ENCODE measurements at places on chromosomes 4 and X.

- no peak for DNase-seq
Observed at GRCh38 chrX:66053414-66053813, 13.5 kb upstream of the VSIG4 start.

GRCh38 chr4:85402371-85402770, 72.6 kb upstream of the ARHGAP24 start:
- DNase-seq, result no peak

- DNase-seq, result no peak
Observed at GRCh38 chrX:20354505-20354904, 87.8 kb upstream of the RPS6KA3 start.

DNA sequence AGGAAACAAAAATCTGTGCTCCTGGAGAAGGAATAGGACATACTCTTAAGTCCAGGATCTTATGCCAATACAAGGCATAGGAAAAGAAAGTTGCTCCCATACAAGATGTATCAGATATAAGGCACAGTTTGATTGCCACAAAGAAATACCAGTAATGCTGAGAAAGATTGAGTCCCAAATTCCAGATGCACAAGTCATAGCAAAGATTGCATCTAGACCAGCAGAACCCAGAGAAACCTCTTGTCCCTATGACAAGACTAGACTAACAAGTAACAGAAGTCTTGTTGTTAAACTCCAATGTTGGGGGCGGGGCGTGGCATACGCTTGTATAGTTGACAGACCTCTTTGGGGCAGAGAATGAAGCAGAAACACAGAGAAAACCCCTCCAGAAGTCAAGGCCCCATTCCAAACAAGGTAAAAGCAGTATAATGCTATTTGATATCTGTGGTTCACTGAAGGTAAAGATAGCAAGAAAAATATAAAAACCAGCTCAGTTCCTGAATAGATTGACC, 671.5 kb upstream of the GRIA3 start:
- DNase-seq, result no peak

DNA sequence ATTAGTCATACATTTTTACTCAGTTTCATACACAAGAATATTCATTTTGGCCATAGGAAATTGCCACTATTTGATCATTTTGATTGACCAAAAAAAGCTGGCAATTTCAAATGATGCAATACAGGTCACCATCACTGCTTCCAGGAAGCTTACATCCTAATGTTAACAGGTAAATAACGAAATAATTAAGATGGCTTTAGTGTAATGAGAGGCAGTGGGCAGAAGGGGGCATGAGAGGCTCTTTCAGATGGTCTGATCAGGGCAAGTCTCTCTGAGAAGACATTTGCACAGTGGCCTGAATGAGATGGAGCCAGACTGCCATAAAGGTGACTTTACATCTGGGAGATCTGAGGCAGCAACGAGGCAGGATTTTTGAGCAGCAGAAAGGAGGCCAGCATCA, 170.7 kb downstream of the SLIT2 start:
- DNase-seq, result no peak

DNA sequence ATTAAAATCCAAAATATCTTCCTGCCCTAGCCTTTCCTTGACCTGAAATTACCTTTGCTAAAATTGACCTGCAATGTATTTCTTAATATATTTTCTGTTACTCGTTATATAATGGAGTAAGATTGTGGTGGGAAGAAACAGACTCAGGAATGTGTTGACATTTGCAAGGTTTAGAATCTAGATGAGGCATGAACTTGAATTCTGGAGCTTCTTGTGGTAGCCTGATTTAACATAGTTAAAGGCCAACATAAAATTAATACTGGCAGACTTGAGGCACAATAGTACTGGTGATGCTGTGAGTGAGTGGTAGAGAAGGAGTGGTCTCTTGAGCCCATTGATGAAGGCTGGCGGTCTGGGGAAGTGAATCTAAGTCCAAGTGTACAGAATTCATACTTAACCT, 197.9 kb upstream of the SPRY1 start:
- no peak for DNase-seq

DNA sequence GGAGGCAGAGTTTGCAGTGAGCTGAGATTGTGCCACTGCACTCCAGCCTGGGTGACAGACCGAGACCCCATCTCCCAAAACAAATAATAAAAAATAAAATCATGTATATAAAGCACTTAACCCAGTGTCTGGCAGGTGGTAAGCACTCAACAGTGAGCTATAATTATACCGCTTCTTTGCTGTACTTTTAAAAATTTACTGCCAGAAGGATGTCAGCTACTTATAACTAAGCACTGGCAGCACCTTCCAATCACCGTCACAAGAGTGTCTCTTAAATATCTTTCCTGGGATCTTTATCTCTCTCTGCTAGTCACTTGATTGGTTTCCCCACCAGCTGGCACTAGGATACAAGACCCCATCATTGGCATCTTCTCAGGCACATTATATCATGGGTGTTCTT, 53.9 kb upstream of the DAPP1 start:
- DNase-seq, result no peak

DNA sequence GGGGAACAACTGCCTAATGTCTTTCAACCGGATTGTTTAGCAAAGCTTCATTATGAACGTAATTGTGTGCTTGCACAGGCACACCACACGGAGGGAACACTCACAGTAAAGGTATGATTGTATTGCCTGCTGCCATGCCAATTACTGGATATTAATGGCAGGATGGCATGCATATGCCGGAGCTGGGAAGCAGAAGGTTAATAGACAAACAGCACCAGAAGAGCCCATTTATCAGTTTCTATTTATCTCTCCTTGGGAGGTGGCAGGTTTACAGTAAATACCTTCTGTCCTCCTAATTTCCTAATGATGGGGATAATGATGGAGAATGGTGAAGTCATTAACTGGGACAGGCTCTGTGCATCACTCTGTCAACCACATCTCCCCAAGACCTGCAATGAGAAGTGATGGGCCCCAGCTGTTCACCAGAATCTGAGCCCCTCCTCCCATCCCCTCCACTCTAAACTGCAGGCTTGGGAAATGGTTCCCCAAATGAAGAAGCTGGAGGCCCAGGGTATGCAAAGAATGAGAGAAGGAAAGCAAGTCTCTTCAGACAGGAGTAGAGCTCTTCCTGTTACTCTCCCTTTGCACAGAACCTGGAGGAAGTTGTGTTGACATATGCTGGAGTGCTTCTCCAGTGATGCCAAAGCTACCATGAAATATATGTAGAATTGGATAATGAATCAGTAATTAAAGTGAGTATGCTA, 160.8 kb downstream of the NAA11 start:
- no peak for DNase-seq

DNA sequence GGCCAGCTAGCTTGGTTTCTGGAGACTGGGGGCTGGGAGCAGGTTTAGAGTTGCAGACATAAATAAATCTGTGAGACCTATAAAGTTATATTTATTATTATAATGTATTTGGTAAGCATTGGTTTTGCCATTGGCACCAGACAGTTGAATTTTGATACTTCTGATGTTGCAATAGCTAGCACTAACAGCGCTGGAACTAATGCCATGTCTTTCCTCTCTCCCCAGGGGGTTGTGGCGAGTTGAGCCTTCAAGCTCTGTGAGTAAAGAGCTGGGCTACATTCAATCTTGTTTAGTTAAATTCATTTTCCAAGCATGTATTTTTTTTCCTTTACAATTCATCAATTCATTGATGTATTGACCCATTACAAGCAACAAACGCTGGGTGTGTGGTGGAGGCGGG, 358.7 kb upstream of the NR3C2 start:
- DNase-seq, result no peak

- no peak for DNase-seq
Observed at GRCh38 chrX:135384161-135384836, 37.4 kb upstream of the SMIM10L2A start.

DNA sequence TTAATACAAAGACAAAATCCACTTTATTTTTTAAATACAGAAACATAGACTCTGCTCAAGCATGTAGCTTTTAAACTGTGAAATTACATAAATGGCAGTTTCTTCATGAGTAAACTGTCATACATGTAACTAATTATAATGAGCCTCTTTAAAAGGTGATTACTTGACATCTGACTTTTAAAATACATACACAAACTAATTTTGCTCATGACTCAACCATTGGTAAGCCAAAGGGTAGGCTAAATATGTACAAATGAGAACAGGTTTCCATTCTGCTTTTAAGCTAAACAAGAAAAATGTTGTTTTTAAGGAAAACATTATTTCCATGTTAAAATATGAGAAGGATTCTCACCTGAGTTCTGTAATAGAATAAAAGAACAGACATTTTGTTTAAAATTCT, 27.9 kb downstream of the CAMK2D start:
- DNase-seq, result no peak

GRCh38 chrX:65712005-65712806, 44.8 kb downstream of the MSN start:
- DNase-seq, result no peak

DNA sequence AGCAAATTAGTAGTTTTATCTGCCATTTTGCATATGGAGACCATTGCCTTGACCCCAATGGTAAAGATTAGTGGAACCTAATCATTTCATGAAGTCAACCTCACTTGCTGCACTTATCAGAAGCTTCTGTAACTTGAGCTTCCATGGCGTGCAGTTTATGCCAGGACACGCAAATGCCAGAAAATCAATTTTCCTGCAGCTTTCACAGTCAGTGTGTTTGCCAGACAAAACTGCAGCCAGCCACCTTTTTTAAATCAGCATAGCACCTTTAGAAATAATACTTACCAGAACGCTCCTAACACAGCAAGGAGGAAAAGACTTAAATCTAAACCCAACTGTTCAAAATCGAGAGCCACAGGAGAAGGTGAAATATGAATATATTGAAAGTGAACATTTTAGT, 265.3 kb downstream of the GRIA3 start:
- no peak for DNase-seq

DNA sequence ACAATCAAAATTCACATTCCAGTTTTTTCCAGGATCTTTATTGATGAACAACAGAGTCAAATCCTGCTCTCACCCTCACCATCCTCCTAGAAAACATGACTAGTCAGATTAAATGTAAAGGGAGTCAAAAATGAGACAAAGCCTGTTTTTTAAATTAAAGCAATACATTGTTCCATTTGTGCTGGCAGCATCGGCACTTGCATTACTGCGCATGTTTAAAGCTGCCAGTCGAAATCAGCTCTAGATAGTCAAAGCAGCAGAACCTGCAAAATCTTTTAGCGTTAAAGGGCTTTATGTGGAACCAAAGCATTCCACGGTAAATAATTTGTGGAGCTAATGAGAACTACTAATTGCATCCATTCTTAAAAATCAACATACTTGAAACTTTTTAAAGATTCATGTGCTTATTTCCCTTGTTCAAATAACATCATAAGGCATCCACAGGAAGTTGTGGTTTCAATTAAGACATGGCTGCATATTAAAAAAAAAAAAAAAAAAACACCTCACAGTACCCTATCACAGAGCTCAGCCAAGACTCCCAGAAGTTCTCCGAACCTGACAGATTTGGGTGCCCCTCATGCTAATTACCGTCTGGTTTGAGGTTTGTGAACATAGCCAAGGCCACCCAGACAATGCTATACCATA, 82.2 kb downstream of the SH3KBP1 start:
- DNase-seq, result no peak
